Endothelial cell of umbilical vein (primary cell): ENCODE measurements at places on chromosomes 12 and 14. TPM values are rescaled to one million over a fixed set of nuclear protein-coding genes. Genes with fewer than 3 reads are reported as not detected.

DNA sequence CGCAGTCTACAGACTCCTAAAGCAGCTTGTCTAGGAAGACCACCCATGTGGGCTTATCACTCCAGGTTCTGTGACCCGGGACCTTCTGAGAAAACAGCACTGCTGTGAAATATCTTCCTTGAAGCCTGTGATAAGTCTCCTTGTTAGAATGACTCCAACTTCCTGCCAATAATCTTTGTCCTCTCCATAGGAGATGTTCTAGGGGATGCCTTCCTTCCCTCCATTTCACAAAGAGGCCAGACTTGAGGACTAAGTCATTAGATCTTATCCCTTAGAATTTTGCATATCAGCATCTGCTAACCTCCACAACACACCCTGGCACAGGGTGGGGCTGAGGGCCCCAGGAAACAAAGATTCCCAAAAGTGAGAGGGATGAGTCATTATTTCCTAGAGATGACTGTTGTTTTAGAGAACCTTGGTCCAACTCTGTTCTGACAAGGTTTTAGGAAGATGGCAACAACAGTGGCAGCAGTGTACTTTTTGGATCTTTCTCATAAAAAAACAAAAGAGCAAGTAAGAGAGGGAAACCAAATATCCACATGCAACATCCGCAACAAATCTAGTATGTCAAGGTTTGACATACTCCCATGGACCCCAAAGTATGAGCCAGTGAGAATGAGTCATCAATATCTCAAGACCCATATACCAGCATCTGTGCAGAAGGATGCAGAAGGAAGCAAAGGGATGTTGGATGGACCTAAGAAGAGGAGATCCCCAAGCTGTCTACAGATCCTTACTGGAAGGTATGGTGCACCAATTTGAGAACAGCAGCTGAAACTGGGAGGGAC lies 6.0 kb downstream of the LTB4R start:
- no peak for DNase-seq

- DNase-seq, result no peak
Measured at GRCh38 chr12:131471271-131471905, 239.5 kb upstream of the SFSWAP start.

The C12orf42 gene
- not detected in 2 replicates for polyA plus RNA-seq

The HOXC5 gene
- not detected in 2 replicates for polyA plus RNA-seq

- peak; percentile 75 for DNase-seq
Measured at GRCh38 chr12:124588751-124589267, 21.4 kb upstream of the NCOR2 start.

- peak; percentile 72 for DNase-seq
Measured at GRCh38 chr12:53299101-53299453, 418 bp upstream of the MYG1 start.

The ANKRD9 gene
- polyA plus RNA-seq, result 21.0 and 27.5 TPM in 2 replicates

DNA sequence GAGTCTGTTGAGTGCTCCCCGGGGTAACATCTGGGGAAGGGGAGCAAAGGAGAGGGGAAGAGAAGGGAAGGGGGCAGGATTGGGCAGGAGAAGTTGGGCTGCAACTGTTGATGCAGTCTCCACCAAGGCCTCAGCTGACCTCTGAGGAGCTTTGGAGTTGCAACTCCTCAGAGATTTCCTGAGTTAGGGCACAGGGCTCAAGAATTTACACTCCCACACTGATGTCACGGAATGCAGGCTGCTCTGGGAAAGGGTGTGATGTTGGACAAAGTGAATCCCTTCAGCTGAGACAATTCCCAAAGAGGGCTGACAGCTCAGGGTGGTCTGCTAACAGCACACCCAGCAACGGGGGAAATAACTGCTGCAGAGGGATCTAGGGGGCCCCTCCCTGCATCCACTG lies 295.6 kb downstream of the PCNX1 start:
- no peak for DNase-seq

DNA sequence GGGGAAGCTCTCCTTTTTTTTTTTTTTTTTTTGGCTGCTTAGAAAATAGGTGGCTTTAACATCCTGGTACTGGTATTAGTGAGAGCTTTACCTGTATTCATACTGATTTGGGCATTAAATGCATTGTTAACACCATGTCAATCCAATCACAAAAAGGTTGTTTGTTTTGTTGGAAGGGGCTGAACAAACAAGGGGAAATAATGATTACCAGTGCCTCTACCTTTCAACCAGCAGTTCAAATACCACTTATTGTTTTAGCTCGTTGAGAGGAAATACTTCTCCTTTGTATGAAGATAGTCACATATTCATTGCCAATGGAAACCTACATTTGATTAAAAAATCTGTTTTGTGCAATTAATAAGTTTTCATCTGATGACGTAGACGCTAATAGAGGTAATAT lies 72.9 kb downstream of the MIPOL1 start:
- peak; percentile 31 for DNase-seq

DNA sequence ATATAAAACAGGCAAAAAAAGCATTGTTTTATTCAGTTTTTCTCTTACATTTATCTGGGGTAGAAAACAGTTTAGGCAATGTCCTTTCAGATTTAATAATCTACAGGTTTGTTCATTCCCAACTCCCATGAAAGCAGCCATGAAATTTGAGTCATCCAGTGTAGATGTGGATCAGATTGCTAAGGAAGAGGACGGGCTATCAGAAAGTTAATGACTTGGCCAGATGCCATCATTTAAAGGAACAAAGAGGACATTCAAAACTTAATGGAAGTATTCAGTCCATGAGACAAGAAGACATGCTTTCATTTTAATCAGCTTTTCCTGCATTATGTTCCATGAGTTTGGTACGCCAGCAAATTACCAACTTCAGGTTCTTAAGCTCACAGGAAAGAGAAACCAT lies 31.1 kb upstream of the POC1B start:
- peak; percentile 35 for DNase-seq

DNA sequence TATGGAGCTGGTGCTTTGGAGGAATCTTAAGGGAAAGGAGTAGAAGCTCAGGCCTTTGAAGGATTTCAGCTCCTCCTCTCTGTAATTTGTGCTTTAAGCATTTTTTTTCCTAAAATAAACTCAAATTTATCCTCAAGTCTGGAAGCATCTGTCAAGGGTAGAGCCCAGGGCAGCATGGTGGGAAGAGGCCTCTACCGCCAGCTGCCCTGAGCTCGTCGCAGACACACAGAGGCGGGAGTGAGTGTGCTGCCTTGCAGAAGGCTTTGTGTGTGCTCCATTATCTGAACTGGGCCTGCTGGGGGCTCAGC lies 9.3 kb downstream of the DHRS2 start:
- DNase-seq, result no peak

- no peak for DNase-seq
Measured at GRCh38 chr14:61238611-61239245, 42.4 kb downstream of the TMEM30B start.

The ERH gene
- 127 and 157 TPM in 2 replicates for polyA plus RNA-seq

DNA sequence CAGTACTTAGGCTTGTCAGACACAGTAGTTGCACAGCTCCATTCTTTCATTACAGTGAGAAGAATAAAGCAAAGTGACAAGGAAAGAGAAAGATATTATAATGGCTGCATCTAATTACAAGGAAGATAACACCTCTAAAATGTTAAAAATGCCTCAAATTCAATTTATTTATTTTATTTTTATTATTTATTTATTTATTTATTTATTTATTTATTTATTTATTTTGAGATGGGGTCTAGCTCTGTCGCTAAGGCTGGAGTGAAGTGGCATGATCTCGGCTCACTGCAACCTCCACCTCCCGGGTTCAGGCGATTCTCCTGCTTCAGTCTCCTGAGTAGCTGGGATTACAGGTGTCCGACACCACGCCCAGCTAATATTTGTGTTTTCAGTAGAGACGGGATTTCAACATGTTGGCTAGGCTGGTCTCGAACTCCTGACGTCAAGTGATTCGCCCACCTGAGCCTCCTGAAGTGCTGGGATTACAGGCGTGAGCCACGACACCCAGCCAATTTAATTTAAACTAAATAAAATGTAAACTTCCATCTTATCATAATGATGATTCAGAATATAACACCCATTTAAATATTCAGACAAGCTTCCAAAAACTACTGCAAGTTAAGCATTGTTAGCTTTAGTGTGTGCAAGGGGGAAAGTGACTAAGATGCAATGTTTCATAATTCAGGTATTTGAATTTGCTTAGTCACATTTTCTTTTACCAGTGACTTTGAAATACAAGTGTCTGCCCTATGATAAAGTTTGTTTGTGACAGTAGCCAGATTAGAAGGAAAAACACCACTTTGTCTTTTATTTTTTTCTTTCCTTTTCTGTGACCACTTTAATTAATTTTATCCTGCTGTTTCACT lies 2.4 kb upstream of the CFAP54 start:
- DNase-seq, result peak; percentile 77

The IL22 gene
- not detected in 2 replicates for polyA plus RNA-seq

GRCh38 chr12:34209259-34209835 lies 187.1 kb downstream of the ALG10 start:
- DNase-seq, result no peak

GRCh38 chr12:93245543-93245942 lies 132.2 kb upstream of the NUDT4 start:
- DNase-seq, result no peak

- DNase-seq, result peak; percentile 32
Measured at GRCh38 chr12:51533799-51534198, 57.2 kb upstream of the SCN8A start.

- DNase-seq, result no peak
Measured at GRCh38 chr12:68776976-68777610, 30.9 kb upstream of the MDM2 start.
